ENCODE measurements at places on chromosomes 4 and X.

DNA sequence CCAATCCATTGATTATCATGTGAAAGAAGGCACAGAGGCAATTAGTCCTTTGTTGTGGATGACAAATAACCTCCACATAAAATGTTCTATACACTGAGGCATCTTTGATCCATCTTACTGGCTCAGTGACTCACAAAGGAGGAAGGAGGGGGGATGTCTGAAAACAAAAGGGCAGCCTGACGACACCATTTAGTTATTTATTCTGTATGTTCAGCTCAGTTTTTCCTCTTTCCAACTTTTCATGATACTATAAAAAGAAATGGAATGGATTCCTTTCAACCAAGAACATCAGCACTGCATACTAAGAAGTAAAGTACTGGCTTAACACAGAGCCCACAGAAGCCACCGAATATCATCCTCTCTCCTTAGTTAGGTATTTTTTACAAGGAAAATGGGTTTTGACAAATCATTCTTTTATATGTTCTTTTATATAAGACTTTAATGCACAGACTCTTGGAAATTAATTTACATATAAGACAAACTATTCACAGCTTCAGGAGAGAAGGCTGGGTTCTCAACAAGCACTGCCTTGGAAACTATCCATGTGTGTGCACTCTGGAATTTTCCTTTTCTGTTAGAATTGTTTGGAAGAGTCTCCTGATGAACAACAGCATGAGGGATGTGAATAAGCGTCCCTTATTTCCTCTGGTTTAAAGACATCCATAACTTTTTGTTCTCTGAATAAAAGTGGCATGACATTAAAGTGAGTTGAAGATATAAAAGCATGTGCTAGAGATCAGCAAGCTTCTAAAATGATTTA, 135.6 kb downstream of the TSPAN5 start:
- DNase-seq = peak; percentile 50

DNA sequence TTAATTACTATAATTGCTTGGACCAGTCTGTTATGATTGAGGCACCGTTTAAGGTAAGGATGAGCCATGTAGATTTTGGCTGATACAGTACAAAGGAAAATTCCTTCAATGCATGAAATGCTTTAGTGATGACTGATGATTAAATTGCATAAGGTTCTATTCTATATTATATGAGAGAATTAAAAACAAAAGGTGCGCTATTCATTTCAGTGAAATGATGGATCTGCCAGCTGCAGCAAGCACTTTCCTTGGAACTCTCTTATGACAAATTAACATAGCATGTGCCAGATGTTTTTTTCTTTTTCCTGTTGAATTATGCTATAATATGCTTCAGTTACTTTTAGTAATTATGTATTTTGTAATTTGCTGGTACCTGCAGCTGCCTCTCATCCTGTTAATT, 98.5 kb downstream of the JADE1 start:
- no peak for DNase-seq

DNA sequence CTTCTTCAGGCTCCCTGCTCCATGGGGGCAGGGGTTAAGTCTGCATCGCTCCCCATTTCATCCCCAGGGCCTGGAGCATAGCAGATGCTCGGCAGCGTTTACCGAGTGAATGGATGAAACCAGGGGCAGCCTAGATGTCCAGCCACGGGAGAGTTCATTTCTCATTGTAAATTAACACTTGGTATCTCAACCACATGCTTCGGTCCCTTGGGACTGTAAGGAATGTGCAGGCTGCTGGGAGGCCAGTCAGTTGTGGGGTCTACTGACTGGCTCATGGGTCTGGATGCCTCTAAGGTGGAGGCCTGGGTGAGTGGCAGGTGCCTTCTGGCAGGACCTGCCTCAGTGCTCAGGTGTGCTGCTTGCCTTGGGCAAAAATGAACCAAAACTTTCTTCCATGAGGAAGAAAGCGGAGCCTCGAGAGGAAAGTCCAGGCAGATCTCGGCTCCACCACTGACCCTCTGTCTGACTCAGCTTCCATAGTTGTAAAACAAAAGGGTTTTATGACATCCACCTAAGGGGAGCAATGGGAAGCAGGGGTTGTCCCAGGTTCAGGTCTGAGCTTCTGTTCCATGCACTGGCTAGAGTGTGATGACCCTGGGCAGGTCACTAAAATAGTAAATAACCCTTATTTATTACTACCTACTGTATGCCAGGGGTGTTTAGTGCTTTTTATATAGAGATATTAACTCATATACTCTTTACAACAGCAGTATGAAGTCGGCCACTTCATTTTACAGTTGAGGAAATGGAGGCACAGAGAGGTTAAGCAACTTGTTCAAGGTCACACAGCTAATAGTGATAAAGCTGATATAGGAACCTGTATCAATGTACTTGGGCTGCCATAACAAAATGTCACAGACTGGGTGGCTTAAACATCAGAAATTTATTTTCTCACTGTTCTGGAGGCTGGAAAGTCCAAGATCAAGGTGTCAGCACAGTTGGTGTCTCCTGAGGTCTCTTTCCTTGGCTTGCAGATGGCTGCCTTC, 144.3 kb upstream of the STX18 start:
- no peak for DNase-seq

DNA sequence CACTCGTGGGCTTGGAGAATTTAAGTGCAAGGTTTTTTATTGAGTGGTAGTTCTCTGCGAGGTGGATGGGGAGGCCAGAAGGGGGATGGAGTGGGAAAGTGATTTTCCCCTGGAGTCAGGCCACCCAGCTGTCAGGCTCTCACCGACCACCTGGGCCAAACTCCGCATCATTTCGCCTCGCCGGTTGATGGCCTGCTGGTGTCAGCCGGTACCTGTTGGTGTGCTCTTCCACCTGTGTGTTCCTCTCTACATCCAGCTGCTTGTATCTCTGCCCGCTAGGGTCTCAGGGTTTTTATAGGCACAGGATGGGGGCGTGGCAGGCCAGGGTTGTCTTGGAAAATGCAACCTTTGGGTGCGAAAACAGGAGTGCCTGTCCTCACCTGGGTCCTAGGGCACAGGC, 200.9 kb downstream of the DACH2 start:
- DNase-seq = no peak

DNA sequence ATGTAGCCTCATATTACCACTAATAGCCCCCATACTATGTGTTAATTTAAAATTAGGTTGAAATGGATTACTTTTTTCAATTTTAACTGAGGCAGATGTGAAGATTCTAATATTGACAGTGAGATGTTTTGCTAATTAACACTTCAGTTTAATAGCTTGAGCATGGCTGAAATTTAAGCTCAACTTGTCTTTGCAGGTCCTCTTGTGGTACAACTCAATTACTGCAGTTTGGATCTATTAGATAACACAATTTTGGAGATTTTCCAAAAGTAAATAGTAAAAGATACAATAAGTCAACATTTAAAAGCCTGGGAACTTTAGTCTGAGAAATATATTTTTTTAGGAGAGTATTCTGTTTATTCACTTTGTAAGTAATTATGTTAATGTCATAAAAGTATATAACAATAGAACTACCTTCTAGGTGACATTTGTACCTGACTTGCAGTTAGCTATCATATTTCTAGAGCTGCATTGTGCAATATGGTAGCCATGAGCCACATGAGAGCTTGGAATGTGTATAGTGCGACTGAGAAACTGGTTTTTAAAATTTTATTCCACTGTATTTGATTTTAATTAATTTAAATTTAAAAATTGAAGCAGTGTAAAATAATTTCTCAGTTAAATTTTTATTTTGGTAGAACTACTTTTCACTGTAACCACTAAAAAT, 73.1 kb upstream of the FMR1 start:
- no peak for DNase-seq

DNA sequence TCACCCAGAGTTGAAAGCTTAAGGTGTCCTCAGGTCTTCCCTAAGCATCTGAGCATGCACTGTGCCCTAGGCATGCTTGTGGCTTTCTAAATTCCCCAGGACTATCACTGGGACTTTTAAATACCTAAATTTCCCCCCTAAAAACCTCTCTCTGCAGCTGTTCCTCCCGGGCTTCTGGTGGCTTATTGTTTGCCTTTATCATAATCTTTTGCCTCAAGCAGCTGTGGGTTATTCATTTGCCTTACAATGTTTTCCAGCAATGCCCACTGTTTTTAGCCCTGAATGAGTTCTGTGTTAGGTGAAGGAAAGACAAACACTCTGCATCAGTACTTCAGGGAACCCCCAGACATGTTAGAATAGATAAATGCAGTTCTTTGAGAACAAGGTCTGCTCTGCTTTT, 455.0 kb downstream of the ZIC3 start:
- DNase-seq = no peak

GRCh38 chr4:163048447-163048846, 118.2 kb downstream of the NAF1 start:
- peak; percentile 18 for DNase-seq

- peak; percentile 57 for DNase-seq
These were observed 1.9 kb downstream of the BCORL1 start for GRCh38 chrX:129984111-129984958.

DNA sequence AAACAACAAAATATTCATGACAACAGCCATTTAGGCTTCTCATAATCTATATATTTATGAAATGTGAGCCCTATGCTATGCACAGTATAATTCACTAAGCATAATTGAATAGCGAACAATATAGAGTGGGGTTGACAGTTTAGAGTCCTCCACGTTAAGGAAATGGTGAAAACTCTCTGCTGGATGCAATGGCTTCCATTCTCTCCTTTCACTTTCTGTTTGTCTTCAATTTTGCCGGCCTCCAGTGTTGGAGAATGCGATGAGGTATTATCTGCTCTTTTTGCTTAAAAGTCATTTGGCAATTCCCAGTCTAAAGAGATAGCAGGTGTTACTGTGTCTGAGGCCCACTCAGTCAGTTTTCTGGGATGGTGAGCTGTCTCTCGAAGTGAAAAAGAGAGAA, 52.1 kb downstream of the NPY5R start:
- peak; percentile 10 for DNase-seq

- DNase-seq = no peak
These were observed 316.9 kb upstream of the NOCT start for GRCh38 chr4:138698641-138699040.

DNA sequence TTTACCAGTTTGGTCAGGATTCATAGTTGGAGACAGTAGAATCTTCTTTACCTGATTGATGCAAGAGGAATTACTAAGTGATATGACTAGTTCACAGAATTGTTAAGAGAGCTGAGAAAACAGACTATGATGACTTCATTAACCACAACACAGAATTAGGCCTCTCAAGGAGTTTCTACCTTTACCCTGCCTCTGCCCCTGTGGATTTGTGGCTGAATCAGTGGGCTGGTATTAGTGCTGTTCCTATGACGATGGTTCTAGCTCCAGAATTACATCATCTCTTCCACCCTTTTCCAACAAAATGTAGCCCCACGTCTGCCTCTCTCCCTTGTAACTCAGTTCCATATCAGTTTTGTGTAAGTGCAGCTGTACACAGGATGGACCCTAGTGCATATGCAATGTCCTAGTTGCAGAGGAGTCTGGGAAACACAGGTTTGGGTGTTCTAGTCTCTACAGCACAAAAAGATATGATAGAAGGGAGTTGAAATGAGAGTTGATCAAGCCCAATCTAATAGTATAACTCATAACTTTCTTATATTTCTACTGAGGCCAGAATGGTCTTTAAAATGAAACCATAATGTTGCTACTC, 99.3 kb downstream of the ANXA5 start:
- no peak for DNase-seq

DNA sequence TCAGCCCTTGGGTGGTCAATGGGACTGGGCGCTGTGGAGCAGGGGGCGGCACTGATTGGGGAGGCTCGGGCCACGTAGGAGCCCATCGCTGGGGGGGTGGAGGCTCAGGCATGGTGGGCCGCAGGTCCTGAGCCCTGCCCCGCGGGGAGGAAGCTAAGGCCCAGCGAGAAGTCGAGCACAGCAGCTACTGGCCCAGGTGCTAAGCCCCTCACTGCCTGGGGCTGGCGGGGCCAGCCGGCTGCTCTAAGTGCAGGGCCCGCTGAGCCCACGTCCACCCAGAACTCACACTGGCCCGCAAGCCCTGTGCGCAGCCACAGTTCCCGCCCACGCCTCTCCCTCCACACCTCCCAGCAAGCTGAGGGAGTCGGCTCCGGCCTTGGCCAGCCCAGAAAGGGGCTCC, 66.4 kb downstream of the ZNF141 start:
- DNase-seq = no peak

DNA sequence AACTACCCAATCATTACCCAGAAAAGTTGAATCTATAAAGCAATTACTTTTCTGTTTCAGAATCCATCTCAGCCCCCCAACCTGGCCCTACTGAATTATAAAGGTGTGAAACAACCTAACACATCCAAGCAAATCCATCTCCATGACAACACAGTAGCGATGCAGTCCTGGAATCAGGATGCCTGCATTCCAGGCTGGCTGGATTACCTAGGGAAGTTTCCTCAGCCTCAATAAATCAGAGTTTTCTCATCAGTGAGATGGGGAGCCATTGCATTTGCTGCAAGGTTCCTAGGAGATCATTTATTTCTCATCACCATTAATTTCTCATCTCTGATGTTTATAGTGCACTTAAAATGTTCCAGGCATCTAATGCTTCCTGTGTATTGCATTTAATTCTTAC, 46.0 kb downstream of the LNX1 start:
- DNase-seq = no peak

DNA sequence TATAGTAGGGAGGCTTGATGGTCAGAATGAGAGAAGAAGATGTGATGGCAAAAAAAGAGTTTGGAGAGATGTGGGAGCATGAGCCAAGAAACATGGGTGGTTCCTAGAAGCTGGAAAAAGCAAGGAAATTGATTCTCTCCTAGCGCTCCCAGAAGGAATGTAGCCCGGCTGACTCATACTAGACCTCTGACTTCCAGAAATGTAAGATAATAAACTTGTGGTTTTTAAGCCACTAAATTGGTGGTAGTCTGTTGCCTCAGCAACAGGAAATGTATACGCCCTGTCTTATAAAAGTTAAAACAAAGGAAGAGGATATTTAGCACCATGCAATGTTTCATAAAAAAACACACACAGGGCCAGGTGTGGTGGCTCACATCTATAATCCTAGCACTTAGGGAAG, 182.7 kb upstream of the PCDH7 start:
- no peak for DNase-seq

GRCh38 chr4:78038704-78039103, 18.4 kb upstream of the FRAS1 start:
- DNase-seq = no peak

DNA sequence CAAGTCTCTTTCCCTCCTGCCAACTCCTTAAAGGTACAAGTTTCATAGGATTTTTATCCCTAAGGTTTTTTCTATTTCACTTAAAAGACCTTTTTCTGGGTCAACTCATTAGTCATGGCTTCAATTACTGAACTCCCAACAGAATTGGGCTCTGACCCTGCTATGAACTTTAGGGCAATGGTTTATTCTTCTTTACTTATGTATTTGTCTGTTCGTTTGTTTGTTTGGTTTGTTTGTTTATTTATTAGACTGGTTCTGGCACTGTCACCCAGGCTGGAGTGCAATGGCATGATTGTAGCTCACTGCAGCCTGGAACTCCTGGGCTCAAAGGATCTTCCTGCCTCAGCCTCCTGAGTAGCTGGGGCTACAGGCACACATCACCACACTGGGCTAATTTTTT, 5.9 kb upstream of the NOCT start:
- DNase-seq = no peak

DNA sequence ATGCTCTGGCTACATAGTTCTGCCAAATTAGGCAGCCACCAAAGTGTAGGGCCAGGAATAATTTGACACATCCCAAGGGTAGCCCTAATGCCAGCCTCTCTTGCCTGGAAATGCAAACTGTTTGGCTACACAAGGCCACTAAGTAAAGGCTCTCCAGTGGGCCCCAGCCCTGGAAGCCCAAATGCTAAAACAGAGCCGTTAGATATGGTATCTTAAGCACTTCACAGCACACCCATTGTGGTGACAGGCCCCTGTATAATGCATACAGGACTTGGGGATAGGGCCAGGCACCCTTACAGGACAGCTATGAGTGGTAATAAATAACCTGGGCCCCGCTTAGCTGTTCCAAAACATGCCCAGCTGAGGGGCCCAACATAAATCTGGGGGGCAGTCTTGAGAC, 623.9 kb downstream of the BCOR start:
- DNase-seq = no peak

Data from hepatic stellate cell (primary cell).